ENCODE measurements at places on chromosomes 4 and X.

DNA sequence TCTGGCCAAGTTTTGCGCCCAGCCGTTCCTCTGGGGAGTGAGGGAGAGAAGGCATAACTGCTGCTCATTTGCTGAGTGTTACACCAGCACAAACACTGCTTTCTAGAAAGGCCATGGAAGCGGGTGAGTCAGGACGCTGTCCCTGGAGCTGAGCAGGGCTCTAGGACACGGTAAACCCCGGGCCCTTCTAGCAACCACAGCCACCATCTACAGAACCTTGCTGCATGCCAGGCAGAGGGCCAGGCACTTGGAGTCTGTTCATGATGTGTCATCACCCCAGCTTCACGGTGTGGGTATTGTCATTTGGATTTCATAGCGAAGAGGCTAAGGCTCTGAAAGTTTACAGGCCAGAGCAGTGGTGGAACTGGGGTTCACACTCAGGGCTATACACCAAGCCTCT, 31.8 kb upstream of the C4orf50 start:
- DNase-seq = no peak

DNA sequence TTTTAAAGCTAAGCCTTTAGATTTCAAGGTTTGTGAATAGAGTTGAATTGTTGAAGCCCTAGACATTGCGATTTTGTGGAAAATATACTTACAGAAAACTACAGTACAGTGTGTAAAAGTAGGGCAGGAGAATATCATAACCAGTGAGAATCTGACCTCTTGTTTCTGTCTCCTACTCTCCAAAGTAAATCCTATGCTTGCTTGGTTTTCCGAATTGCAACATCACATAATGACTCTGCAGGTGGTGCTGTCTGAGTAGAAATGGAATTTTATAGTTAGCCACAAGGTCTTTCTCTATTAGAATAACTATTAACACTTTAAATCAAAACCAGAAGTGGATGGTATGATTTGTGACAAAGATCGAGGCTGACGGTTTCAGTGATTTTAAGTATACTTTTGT, 505.6 kb downstream of the RAPGEF2 start:
- no peak for DNase-seq

DNA sequence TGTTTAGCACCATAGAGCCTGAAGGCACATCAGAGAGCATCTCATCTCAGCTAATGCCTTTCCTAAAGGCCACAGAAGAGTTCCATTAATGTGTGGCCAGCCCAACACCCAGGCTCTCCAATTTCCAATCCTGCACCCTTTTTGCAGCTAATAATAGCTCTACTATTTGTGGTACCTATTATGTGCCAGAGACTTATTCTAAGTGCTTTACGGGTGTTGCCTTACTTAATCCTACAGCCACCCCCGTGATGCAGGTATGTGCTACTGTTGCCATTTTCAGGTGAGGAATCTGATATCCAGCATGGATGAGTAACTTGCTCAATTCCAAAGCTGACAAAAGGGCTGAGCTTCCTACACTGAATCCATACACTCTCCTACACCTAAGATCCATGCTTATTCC, 217.6 kb upstream of the GALNT7 start:
- DNase-seq = no peak

DNA sequence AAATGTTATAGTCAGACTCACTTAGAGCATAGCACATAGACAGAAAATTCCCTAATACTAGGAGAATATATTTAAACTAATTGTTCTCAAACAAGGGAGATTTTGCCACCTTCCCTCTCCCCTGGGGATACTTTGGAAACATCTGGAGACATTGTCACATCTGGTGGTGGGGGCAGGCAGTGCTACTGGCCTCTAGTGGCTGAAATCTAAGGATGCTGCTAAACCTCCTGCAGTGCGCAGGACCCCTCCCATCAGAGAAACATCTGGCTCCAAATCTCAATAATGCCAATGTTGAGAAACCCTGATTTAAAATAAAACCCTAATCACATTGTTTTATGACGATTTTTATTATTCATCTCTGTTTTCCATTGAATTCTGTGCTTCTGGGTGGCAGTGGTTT, 244.9 kb downstream of the FRMPD4 start:
- peak; percentile 39 for DNase-seq

GRCh38 chrX:69149466-69150280, 15.6 kb downstream of the PJA1 start:
- DNase-seq = peak; percentile 90
